ENCODE measurements at places on chromosomes 5 and 9.

DNA sequence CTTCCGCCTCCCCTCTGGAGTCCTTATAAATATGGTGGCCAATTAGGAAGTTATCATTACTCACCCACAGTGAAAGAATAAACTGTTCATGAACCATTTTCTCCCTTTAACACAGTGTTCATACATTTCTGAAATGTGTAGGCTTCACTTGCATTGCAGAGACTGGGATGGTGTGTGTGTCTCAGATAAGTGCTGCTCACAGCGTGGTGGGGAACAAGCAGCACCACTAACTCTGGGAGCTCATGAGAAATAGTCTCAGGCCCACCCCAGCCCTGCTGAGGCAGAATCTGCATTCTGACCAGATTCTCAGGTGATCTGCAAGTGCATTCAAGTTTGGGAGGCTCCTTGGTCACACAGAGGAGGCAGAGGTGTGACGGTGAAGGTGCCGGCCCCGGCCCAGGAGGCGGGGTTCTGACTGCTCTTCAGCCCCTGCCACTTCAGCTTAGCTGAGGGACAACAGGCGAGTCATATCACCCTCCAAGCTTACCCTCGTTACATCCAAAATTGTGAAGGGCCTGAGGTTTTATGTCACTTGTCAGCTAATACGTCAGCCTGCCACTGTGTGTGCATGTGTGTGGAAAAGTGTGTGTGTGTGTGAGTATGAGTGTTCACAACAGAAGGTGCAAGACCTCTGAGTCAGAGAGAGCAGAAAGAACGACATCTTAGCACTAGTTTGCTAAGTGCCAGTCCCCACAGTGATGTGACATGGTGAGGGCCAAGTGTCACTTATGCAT lies 34.7 kb downstream of the DAP start:
- DNase-seq, result no peak

DNA sequence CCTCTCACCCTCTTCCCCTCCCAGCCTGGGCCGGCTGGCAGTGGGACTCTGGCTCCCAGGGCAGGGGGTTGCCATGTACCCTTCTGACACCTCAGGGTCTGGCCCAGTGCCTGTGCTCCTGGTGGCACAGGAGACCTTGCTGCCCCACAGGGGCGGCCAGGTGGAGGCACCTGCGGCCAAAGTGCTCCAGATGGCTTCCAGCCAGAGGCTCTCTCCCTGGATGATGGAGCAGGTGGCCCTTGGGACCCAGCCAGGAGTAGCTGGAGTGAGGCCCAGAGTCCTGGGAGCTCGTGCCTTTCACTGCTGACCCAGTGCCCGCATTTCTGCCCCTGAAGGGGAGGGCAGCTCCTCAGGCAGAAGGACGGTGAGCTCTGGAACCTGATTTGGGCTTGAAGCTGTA lies 87.3 kb downstream of the NTNG2 start:
- DNase-seq, result no peak

- DNase-seq, result peak; percentile 39
These were observed 132.4 kb upstream of the EPB41L4A start for GRCh38 chr5:112551419-112552032.

- no peak for DNase-seq
These were observed 37.2 kb upstream of the HNRNPA0 start for GRCh38 chr5:137791387-137791786.

GRCh38 chr5:133957591-133957990 lies 10.8 kb downstream of the C5orf15 start:
- DNase-seq, result no peak

DNA sequence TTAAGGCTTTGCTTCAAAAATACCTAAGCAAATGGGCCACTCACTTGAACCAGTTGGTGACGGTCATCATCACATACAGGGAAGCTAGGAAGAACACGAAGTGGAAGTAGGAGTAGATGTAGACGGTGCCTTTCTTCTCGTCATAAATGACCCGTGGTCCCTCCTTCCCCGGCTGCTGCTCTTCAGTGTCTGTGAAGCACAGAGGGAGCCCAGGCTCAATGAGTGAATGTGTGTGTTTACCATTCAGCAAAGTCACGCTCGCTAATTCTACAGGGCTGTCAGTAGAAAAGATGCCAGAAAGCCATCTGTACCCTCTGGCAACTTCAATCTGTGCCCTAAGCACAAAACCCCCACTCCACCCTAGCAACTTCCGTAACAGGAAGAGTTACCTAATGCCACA lies 109.8 kb downstream of the SERINC5 start:
- DNase-seq, result no peak

- DNase-seq, result no peak
These were observed 788 bp downstream of the ZNF346 start for GRCh38 chr5:177023303-177023664.

GRCh38 chr9:126461608-126462007 lies 135.0 kb downstream of the MVB12B start:
- no peak for DNase-seq

GRCh38 chr5:101531026-101531425 lies 627.9 kb upstream of the ST8SIA4 start:
- DNase-seq, result no peak

- DNase-seq, result no peak
These were observed 120.1 kb downstream of the SNX18 start for GRCh38 chr5:54637654-54638053.

DNA sequence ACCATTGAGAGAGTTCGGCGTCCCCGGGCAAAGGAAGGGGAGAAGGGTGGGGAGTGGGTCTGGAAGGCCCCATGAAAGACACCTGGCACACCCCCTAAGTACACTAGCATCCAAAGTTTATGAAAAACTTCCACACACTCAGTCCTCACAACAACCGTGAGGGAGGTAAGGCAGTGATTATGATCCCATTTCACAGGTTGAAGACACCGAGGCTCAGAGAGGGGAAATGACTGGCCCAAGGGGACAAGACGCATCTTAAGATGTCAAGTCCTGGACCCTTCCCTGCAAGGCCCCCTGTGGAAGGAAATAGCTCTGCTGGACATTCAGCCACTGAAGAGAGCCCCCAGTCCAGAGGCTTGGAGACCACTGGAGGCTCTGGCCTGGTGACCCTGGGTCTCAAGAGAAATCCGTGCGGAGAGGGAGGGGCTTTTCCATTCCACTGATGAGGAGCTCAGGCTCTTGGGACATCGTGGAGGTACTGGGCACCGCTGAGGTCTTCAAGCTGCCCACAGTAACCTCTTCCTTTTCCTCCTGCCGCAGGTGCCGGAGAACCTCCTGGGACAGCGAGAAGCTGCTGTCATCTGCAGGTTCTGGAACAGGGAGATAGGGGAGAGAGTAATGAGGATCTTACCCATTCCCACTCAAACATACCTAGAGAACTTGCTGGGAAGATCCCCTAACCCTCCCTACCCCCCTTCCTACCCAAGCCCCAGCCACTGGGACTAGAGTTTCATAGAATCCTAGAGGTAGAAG lies 5.2 kb downstream of the SMIM33 start:
- no peak for DNase-seq

- no peak for DNase-seq
These were observed 752 bp upstream of the ANKH start for GRCh38 chr5:14872070-14872989.

DNA sequence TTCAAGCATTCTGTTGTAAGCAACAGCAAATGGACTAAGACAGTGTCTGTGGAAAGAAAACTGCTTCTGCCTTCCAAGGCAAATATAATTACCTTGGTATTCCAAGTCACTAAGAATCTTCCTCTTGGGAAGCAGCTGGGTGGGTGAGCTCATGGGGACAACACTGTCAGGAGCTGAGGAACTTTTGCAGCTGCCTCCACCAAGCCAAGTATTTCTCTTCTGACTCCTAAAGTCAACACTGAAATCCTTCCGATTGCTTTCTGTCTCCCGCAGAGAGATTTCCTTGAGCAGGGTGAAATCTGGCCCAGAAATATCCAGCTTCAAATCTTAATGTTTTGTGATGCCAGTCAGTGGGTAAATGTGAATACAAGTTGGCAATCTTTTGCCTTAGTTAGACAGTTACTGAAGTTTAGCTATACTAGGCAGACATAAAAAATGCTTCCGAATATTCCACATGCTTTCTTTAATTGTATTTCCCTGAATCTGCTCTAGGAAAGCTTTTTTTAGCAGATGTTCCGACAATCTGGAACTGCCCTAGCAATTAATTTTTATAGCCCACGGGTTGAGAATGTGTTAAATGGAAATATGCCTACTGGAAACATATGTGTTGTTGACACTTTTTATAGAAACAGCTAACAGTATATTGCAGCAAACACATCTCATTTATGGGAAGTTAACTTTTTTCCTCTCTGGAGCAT lies 369.9 kb upstream of the DAB2 start:
- DNase-seq, result no peak
